ENCODE measurements at places on chromosomes 6 and 20.

- DNase-seq: no peak
Measured at GRCh38 chr20:63444548-63444947, 27.9 kb downstream of the KCNQ2 start.

- DNase-seq: no peak
Measured at GRCh38 chr6:121540210-121540609, 104.8 kb downstream of the GJA1 start.

DNA sequence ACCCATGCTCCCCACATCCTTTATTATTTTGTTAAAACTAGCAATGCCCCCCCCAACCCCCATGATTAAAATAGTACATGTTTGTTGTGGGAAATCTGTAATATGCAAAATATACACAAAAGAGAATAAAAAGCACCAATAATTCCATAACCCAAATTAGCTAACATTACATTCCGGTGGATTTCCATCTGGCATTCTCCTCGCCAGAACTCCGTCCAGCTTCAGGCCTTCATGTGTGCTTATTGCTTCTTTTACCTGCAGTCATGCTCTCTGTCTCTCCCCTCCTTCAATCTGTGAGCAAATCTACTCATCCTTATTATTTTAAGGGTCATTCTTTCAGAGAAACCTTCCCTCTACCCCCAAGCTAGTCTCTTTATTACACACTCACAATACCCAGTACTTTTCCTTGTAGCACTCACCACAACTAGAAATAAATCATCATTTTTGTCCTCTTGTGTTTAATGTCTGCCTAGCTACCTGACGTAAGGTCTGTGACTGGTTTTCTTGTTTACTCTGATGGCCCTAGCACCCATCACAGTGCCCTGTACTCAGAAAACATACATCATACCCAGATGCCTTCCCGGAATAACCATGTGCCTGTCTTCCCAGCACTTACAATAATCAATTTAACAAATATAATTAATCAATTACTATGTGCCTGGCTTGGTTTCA, 25.6 kb upstream of the IER3 start:
- DNase-seq: no peak

- DNase-seq: peak; percentile 42
Measured at GRCh38 chr20:50029697-50030461, 47.1 kb downstream of the SNAI1 start.

DNA sequence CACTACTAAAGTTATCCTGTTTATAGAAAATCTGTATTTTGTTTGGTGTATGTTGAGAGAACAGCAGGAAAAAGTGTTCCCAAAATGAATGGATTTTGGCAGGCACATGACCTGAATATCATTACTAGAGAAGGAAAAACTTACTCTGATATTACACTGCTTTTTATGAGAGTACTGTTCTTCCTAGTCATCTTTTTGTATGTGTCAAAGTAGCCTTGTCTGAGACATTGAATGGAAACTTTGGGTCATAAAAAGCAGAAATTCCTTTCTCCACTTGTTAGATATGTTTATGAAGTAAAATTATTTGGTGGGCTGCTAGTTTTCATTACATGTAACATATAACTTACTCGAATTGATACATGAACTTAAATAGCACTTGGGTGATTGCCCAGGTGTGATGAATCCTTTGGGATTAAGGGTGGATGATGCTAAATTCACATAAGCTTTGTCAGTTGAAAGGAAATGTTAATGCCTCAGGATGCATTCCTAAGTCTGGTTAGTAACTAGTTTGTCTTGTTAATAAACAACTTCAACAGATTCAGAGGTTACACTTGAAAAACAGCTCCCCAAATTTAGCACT, 206.7 kb downstream of the CENPW start:
- DNase-seq: peak; percentile 26

DNA sequence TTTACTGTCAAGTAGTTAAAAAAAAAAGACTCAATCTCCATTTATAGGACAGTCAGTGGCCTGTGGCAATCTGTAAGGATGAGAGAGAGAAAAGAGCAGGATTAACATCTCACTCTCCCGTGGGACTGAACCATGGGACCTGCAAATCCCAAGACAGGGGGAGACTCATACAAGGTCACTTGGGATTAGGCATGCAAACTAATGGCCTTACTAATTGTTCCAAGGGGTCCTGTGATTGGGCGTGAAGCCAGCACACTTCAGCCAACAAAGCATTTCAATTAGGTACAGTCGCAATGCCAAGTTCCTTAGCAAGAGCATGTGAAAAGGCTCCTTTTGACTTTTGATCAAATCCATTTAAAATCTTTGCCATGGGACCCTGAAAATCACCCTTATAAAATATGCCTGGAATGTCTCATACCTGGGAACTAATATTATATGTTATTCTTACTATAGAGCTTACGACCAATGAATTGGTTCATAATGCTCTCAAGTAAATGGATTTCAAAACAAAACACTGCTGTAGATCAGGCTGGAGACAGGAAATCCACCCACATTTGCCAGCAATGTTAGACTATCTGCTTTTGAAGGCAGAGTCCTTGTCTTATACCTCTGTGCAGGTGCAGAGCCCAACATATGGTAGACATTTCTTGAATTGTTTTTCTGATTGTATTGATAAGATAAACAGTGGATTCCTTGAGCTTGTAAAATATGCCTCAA, 412.5 kb downstream of the GJA1 start:
- no peak for DNase-seq

GRCh38 chr6:100237821-100238220, 226.9 kb downstream of the SIM1 start:
- no peak for DNase-seq

DNA sequence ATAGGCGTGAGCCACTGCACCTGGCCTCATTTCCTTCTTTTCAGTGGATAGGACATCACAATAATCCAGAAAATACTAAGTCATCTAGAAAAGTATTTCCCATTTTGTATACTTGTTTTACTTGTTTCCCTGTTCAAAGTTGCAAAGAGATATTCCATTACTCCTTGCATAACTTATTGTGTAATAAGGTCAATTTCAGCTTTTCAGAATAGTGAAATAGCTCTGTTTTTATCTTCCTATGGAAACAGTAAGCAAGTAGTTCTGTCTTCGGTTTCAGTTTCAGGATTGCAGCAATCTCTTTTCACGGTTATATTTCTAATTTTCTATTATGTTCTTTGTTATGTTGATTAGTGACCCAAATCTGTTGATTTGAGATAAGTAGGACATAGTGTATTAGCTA, 6.0 kb downstream of the STX11 start:
- DNase-seq: no peak

DNA sequence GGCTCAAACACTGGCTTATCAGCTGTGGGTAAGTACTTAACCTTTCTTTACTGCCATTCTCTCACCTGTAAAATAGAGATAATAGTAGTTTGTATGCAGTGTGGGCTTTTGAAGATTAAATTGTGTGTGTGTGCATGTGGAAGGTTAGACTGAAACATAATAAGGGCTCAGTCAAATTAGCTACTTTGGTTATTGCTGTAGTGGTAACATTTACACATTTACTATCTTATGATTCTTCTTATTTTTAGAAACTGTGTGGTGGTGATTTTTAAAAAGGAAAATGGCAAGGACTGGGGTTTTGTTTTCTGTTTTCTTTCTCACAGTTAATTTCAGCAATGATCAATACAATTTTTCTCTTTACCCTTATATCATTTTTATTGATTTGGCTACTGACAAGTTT, 206.9 kb downstream of the NKAIN2 start:
- DNase-seq: no peak

- no peak for DNase-seq
Measured at GRCh38 chr20:38828514-38829295, 23.2 kb downstream of the PPP1R16B start.

DNA sequence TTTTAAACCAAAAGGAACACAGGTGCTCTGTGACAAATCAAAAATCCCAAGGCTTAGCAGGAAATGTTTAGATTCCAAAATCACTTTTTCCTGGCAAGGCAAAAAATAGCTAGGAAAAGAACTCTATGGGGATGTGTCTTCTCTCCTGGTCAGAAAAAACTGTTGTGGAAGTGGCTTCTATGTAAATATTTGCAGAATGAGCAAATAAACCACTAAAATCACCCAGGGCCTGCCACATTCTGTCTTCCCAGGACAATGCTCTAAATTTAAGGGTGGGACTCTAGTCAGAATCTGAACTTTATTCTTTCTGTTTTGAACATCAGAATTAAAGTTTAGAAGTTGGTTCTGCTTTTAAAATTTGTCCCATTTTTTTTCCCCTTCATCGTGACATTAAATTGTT, 29.3 kb downstream of the GCM1 start:
- no peak for DNase-seq

DNA sequence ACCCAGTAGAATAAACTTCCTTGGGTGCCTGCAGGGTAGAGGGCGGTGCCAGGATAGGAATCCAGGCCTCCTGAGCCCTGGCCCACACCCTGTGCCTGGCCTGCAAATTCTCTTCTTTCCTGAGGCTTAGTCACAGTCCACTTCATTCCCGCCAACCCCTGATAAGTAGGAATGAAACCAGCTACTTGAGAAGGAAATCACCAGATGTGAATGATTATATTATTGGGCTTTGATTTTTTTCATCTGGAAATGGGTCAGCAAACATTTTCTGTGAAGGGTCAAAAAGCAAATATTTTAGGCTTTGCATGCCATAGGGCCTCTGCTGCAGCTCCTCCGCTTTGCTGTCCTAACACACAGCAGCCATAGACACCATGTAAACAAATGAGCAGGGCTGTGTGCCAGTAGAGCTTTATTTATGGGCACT, 50.2 kb downstream of the STK35 start:
- DNase-seq: no peak

GRCh38 chr6:90227213-90227612, 69.4 kb downstream of the BACH2 start:
- DNase-seq: no peak

- no peak for DNase-seq
Measured at GRCh38 chr20:22924949-22925612, 110.0 kb upstream of the SSTR4 start.

GRCh38 chr6:167778497-167779128, 48.1 kb upstream of the AFDN start:
- DNase-seq: no peak

DNA sequence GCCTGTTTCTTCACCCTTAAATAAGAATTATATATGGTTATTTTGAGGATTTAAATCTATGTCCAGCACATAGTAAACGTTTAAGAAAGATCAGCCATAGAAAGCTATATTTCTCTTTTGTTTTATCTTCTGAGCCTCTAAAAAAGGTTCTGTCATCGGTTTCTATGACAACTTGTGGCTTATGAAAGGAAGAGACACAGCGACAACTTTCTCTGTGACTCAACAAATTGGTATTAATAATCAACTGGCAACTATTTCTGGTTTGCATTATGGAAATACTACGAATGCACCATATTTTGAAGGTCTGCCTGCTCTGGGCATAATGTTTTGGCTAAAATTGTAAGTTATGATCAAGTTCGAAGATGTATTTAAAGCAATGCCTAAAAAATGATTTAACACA, 751.0 kb downstream of the CD109 start:
- peak; percentile 20 for DNase-seq

DNA sequence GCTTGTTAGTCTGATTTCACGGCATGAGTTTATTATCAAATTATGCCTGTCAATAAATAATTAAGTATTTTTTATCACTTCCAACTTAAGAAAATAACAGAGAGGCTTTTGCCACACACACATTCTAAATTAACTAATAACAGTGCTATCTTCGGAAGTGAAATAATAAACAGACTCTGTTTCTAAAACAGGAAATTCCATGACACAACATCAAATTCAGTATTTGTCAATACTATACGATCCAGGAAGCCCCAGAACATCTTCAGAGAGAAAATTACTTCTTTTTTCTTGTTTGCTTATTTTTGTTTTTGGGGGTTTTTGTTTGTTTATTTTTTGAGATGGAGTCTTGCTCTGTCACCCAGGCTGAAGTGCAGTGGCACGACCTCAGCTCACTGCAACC, 150.7 kb upstream of the PRDM1 start:
- no peak for DNase-seq

DNA sequence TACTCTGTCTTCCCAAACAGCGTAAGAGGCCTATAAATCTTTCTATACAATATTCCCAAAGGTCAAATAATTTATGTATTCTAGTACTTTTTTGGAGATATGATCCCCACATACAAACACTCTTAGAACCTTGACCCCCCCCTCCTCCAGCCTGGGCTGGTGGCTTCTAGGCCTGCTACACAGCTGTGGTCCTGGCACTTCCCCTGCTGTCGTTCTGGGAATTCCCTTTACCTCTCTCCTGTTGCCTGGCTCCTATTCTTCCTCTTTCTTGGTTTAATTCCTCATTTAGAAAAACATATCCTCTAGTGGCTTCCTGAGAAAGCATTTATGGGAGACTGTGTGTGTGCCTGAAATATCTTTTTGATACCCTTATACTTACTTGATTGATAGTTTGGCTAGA, 4.1 kb upstream of the TXLNB start:
- DNase-seq: no peak

- DNase-seq: no peak
Measured at GRCh38 chr6:36493319-36493718, 50.5 kb downstream of the KCTD20 start.

- DNase-seq: no peak
Measured at GRCh38 chr20:53494753-53495152, 98.9 kb downstream of the ZNF217 start.

DNA sequence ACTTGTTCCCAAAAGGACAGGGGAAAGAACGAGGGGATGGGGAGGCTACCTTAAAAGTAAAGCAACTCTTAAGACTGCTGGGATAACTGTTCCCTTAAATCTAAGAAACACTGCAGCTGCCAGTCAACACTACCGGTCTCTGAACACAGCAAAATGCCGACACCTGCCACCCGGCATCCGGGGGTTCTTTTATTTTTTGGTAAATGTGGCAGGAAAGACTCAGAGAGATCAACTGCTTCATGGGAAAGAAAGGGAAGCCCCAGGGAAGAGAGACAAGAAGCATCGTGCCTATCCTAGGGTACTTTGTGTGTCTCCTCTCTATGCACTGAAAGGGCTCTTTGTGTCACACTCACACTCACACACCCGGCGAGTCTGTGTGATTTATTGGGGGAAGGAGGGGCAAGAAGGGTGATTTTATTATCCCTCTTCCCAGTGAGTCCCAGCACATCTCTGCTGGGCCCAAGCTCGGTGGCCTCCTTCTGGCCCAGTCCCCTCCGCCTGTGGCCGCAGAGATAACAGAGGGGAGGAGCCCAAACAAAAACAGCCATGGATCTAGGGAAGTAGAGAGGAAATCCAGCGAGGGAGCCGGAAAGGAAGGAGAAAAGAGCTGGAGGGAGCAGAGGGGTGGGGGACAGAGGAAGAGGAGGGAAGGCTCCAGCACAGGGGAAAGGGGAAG, 1.4 kb downstream of the FYN start:
- DNase-seq: no peak

DNA sequence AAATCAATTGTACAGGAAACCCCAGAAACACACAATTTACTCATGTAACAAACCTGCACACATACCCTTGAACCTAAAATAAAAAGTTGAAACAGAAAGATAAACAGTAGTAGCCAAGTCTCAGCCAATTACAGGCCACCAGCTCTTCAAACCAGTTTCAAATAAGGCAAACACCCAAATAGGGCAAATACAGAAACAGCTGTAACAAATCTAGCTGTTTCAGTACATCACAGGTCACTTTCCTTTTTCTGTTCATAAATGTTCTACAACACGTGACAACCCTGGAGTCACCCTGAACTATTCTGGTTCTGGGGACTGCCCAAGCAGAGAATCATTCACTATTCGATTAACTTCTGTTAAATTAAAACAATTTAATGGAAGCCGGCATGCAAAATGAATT, 329.0 kb downstream of the GJA1 start:
- no peak for DNase-seq
